ENCODE measurements at places on chromosomes 1 and 21.

GRCh38 chr1:40312238-40313205 lies 4.6 kb downstream of the COL9A2 start:
- no peak for DNase-seq

DNA sequence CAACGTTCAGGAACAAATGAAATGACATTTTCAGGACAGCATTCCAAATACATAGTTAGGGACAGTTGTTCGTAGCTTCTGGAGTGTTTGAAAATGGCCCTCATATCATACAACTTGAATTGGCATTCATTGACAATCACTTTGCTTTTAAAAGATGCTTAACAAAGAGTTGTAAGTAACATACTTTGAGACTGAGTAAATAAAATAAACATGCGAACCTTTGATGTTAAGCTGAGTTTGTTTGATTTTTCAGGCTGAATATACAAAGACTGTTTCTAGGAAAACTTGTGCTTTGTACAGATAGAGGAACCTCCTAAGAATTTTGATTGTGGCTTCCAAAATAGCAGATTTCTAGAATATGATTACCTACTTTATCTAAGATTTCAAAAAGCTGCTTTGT lies 45.3 kb downstream of the ITSN1 start:
- no peak for DNase-seq

DNA sequence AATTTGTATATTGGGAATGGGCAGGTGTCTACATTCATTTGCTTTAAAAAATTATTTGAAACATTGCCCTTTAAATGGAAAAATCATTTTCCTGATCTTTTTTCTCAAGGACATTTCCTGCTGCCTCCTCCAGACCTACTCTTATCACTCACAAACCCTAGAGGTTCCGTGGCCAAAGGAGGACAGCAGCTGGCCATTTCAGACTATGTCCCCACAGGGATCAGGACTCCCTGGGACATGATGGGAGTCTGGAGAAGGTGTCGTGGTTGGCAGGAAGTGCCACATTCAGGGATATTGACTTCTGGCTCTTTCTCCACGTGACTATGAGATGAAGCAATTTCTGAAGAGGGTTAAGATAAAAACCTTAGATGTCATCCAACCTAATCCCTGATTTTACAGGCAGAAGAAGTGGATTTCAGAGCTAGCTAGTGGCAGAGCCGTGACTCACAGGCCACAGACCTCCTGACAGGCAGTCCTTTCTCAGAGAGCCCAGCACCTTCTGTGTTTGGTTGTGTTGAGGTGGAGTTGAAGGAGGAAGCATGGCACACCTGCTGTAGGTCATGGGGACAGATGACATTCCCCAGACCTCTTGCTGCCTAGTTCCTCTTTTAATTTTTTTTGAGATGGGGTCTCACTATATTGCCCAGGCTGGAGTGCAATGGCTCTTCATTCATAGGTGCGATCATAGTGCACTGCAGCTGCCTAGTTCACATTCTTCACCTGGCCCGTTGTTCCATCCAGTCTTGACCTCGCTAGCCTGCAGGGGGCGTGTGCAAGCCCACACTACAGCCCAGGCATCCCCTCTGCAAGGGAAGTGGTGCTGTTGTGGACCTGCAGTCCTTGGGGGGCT lies 25.5 kb upstream of the IL10 start:
- DNase-seq: no peak

DNA sequence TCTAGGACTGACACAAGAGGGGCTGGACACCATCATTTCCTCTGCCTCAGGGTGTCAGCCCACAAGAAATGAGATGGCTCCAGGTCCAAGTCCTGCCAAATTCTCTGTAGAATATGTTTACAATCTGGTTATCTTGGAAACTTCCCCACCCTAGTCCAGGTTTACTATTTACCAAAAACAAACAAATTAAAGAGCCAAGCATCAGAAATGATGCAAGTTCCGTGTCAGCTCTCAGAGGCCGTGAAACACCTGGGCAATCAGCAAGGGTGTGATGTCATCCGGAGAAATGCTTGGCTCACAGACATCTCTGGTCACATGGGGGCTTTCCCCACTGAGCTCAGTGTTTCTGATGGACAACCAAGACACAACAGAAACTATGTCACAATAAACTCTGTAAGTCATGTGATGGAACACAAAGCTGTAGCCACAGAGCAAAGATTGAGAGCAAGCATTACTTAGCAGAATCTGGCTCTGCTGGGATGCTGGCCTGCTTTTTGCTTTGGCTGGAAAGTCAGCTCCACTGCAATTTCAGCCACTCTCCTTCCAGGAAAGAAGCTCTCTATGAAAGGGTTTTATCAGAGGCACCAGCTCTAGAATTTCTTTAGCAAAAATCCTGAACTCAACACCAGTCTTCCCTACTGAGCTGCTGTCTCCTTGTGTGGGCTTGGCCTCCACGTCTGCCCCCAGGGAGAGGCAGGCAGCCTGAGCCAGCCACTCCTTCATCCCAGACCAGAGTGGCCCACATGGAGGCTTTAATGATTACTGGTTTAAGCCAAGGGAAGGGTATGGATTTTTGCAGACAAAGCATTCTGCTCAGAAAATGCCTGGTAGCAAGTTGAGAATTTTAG lies 55.9 kb downstream of the NENF start:
- no peak for DNase-seq

- DNase-seq: no peak
Observed at GRCh38 chr1:61873994-61874393, 131.7 kb downstream of the PATJ start.

DNA sequence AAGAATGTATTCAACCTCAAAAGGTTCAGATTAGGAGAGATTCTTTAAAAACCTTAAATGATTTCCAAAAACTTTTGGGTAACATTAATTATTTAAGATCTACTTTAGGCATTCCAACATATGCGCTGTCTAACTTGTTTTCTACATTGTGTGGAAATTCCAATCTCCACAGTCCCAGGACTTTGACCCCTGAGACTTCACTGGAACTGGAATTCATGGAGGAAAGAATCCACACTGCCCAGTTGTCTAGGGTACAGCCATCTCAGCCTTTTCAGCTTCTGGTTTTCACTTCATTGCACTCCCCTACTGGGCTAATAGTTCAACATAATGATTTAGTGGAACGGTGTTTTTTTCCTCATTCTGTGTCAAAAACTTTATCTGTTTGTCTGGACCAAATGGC lies 161.5 kb downstream of the IER5 start:
- DNase-seq: no peak

DNA sequence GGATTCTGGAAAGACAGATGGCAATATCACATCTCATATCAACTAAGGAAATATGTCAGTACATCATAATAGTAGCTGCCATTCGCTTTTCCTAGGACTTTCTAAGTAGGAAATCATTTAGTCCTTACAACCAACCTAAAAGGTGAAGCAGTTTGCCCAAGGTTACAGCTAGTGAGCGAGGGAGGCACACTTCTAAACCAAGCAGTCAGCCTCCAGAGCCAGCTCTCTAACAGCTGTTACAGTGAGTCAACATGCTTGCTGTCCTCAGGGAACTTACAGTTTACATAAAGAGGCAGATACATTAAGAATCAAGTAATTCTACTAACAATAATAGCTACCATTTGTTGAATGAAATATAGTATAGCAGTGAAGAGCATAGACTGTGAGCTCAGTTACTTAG lies 57.1 kb downstream of the GIPC2 start:
- no peak for DNase-seq

DNA sequence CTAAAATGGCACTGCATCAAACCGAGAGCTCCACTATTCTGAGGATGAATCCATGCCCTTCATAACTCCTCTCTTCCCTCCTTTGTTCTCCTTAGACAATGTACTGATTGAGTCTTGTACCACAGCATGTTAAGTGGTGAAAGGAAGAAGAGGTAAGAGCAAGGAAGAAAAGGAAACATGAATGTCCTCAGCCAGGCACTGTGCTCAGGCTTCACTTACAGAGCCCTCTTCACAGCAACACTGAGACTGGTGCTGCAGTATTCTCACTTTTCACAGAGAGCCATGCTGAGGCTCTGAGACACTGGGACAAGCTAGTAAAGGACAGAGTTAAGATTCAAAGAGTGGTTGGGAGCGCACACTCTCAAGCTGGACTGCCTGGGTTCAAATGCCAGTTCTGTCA lies 143.5 kb downstream of the AKT3 start:
- DNase-seq: no peak

GRCh38 chr1:8121261-8122159 lies 95.4 kb upstream of the ERRFI1 start:
- no peak for DNase-seq

DNA sequence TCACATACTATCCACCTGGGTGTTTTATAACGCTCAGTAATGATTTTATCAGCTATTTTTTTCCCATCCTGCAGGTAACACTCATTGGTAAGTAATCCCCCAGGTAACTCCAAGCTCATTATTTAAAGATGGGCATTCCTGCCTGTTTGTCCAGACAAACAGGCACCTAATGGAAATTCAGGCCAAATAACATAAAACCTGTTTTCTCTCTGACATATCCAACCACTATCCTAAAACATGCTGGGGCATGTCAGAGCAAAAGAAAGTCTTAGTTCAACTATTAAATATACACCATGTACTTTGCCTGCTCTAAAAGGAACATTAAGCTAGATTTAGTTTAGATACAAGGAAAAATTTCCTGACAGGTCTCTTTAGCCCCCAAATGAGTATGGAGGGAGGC lies 987.7 kb downstream of the TTLL7 start:
- no peak for DNase-seq

GRCh38 chr1:25862785-25863485 lies 3.7 kb upstream of the AUNIP start:
- DNase-seq: no peak

GRCh38 chr1:235852887-235853286 lies 13.8 kb downstream of the LYST start:
- DNase-seq: no peak

- no peak for DNase-seq
Observed at GRCh38 chr1:28417441-28417922, 47.9 kb downstream of the PHACTR4 start.

- no peak for DNase-seq
Observed at GRCh38 chr1:231183639-231184590, 22.1 kb downstream of the TRIM67 start.

GRCh38 chr21:24204641-24205040 lies 1402.6 kb downstream of the MRPL39 start:
- DNase-seq: no peak

DNA sequence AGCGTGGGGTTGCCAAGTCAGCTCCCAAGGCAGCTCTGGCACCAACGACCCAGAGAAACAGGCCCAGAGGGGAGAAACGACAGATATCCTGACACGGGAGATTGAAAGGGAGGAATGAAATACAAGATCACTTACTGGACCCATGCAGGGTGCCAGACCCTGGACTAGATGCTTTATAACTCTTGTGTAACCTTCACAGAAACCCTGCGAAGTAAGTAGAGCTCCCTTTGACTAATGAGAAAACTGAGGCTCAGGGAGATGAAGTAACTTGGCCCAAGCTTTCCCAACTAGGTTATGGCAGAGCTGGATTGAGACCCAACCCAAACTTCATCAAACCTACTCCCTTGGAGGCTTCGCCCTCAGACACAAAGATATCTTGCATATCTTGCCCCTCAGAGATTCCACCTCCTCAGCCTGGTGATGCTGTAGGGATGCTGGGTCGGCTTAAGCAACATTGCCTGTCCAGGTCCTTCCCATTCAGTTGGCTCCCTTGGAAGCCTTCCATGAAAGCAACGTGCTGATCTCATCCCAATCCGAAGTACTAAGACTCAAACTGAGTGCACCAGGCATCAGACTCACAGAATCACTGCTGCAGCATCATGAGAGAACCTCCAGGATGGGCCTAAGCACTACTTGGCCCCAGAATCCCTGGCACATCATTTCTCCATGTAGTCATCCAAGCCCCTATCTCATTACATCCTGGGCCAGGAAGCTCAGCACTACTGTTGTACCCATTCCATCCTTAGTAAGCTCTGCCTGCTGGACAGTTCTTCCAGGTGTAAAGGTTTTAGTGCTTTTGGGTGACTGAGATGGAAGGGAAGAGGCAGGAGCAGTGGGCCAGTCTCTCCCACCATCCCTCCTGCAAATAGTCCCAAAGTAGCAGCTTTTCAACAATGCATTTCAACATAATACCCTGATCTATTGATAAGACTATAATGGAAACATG lies 1.1 kb upstream of the IGSF9 start:
- no peak for DNase-seq

DNA sequence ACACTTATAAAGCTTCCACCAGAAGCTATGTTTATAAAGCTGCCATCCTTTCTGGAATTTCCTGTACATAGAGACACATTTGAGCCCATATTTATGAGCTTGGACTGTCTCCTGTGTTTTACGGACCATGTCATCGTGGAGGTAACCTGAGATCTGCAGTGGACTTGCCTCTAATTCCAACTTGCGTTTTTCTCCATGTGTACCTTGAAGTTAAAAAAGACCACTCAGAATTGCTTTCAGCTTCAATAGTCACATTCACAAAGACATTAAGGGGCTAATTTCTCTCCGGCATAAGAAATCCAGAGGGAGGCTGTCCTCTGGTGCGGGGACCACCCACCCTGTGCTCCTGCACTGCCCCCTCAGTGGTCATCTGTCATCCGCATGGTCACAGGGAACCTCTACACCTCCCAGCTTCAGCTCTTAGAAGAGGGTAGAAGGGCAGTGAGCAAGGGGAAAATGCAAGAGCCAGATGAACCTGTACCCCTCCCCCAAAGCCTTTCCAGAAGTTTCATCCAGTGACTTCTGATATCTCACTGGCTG lies 521.4 kb upstream of the CAMK1G start:
- no peak for DNase-seq

- DNase-seq: no peak
Observed at GRCh38 chr1:62259551-62259950, 59.7 kb downstream of the KANK4 start.

- no peak for DNase-seq
Observed at GRCh38 chr1:94156096-94156625, 35.2 kb upstream of the ABCA4 start.

GRCh38 chr1:243672539-243673074 lies 177.4 kb downstream of the AKT3 start:
- DNase-seq: peak; percentile 4

GRCh38 chr1:32878637-32879041 lies 7.7 kb upstream of the HPCA start:
- no peak for DNase-seq

DNA sequence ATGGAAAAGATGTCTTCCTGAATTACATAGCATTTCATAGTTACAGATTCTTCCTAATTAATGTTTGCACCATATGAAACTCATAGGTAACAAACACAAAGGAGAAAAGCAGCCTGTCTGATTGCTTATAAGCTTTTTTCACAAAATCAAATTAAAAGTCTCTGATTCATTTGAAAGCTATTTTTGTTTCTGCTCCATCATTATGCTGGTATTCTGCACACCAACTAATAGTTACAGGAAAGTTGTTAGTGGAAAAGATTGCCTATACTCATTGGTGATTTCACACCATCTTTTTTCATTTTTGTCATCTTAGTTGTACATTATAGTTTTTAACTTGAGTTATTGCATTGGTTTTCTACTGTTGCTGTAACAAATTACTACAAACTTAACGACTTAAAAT lies 70.0 kb downstream of the PRKAA2 start:
- peak; percentile 29 for DNase-seq

All from fibroblast of skin of left quadriceps (primary cell).